Stimulated activated CD8-positive, alpha-beta memory T cell treated with anti-CD3 and anti-CD28 coated beads, Interleukin-7, amount 100 ng/mL, for 48 hours (primary cell): ENCODE measurements at places on chromosomes 7 and 10.
A peak's percentile ranks its signal among the peaks of the same experiment; 100 is the strongest.

GRCh38 chr10:103451091-103451813, 918 bp downstream of the CALHM2 start:
- no peak for DNase-seq

- DNase-seq = no peak
Observed at GRCh38 chr10:132606031-132606491, 68.5 kb downstream of the INPP5A start.

DNA sequence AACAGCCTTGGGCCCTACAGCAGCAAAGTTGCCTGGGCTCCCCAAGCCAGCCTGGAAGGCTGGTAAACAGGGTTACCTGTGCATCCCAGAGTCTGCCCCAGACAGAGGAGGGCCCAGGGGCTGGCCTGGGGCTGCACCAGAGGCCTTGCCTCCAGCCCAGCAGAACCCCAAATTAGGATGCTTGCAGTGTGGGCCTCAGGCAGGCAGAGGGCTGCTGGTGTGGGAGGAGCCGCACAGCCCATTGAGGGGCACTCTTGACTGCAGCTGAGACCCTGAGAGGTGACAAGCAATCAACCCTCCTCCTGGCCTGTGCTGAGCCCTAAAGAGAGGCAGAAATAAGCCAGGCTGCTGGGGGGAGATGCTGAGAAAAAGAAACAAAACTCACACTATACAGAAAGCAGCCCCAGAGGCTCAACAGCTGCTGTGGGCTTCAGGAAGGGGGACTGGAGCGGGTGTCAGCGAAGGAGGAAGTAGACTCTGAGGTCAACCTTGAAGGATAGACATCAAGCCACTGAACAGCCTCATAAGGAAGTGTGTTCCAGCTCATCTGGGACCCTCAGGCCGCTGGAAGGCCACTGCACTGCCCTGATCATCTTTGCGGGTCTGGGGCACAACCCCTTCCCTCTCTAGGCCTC, 6.6 kb downstream of the AIFM2 start:
- DNase-seq = no peak

DNA sequence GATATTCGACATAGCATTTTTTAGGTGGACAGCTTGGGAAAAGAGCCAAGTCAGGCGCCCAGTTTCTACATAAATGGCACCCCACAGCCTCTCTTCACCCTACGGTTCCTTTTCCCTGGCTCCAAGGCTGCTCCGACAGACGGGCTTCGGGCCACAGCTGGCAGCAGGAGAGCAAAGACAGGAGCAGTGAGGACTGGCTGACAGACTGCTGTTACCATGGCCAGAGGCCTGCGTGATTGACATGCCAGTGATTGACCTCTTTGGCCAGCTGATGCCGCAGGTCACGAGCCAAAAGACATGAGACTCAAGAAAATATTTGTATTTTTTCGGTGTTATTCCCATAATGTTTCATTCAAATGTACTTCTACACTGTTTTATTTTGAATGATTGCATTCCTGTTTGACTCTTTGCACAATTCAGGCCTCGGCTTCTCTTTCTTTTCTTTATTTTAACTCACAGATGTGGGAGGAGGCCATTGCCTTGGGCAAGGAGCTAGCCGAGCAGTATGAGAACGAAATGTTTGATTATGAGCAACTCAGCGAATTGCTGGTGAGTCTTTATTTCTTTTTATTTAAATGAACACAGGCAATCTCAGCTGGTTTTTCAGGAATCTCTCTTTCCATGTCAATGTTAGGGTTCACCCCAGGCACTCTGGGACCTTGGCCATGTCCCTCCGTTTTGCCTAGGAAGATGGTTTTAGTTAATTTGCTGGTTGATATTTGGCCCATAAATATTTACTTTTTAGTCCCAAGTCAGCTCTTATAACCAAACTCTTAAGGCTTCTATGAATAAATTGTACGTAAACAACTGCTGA, 146.3 kb upstream of the NPS start:
- DNase-seq = no peak

DNA sequence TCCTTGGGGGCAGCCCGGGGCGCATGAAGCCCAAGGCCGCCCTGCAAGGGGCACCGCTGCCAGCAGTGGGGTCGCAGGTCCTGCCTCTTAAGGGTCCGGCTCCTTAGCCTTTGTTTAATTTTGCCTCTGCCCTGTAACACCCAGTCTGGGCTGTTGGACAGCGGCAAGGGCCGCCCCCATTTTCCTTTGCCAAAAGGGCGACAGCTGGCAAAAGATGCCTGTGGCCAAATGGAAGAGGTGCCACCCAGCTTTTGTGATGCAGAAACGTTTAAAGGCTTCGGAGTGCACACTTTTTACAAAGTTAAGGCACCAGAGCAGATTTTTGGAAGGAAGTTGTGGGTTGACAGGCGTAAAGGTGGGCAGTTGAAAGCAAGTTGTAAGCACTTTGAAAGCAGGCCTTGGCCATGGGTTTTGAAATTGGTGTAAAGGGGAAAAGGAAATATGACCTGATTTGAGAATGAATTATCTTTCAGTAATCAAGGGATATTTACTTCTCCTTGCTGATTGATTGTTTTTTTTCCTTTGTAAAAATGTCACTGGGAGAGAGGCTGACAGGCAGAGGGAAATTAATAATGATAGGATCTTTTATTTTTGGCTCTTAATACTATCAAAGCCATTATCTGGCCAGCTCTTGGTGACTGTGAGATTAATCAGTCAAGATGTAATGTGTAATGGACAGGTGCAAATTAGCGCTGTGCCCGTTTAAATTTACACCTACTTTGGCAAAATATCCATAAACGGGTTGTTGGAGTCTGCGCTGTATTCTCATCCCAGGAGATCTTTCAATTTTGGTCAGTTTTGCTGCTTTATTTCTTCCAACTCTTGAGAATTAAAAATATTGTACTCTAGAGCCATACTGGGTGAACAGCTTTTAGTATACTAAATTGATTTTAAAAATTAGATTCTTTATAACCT, 1.2 kb downstream of the CASD1 start:
- DNase-seq = peak; percentile 3

DNA sequence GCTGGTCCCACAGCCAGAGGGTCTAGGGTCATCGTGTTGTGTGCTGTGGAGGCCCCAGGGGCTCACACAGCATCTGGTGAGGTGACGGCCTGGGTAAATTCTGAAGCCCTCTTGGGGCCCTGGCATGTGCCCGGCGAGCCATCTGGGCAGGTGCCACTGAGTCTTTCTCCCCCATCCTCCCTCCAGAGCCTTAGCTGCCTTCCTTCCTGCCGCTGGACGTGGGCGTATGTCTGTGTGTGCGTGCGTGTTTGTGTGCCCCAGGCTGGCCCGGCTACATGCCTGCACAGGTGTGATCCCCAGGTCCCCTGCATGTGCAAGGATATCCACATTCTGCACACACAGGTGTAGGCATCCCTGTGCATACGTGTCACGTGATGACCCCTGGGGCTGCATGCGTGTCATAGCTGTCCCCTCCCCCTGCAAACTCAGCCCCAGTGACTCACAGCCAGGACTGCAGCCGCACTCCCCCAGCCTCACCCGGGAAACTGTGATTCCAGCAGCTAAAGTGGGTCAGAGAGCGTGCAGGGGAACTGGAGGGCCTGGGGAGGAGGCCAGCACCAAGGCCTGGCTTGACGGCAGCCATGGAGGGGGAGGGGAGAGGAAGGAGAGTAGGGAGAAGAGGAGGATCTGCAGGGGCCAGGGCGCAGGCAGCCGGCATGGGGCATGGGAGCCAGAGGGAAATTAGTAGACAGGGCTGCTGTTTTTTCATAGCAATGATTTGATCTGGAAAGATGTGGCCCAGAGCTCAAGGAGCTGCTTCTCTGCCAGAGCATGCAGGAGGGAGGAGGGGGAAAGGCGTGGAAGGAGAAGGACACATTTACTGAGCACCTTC, 46.4 kb downstream of the ELFN1 start:
- DNase-seq = no peak

DNA sequence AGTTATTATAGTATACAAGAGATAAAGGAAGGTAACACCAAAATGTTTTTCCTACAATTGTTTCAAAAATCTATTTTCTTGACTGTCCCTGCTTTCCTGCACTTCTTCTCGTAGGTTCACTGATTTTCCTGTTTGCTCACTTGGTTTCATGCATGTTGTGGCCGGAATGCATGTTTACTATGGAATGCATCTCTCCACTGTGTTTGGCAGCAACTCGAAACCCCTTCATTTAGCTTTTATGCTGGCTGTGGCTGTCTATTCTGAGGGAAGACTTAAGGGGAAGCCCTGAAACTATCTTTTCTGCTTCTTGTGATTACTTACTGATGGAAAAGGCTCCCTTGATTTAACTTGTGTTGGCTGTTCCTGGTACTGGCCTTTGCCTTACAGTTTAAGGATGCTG, 120.3 kb downstream of the NRG3 start:
- no peak for DNase-seq

GRCh38 chr10:51606825-51607462, 92.5 kb downstream of the CSTF2T start:
- DNase-seq = no peak
